ENCODE measurements at places on chromosomes 5 and 9. TPM values are rescaled to one million over a fixed set of nuclear protein-coding genes. Genes with fewer than 3 reads are reported as not detected.

Gene SLC46A2
- total RNA-seq, result not detected

Gene NKD2
- total RNA-seq, result not detected

- H3K27ac ChIP-seq, result no peak overlapping the region
- H3K36me3 ChIP-seq, result no peaks in the 10 kb centered on the region
- H3K4me3 ChIP-seq, result no peak overlapping the region
- H3K4me1 ChIP-seq, result no peaks in the 10 kb centered on the region
Measured at GRCh38 chr5:178325679-178326373, 93.2 kb upstream of the PHYKPL start.

DNA sequence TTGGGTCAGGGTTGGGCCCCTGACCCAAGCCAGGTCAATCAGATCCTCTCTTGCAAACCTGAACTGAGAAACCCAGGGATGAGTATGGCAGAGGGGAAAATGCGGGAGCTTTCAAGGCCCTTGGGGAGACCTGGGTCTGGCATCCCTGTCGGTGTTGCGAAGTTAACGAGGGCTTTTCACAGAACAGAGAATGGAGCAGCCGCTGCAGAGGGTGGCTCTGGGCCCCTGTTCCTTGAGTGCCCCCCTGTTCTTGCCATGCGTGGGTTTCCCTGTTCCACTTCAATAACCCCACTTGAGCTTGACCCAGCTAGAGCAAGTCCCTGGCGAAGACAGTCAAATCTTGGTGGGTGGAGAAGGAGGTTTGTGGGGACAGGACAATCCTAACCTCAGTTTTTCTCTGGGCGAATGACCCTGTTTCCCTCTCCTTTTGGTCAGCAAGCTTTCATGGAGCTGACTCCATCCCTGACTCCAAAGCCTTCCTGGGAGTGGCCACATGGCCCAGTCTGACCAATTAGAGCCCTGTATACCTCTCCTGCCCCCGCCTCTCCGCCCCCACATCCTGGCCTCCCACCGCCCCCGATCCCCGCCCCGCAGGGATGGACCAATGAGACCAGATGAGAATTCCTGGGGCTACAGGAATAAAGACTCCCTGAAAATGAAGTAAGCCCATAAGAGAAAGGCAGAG is 2.9 kb upstream of the VDAC1 start:
- peaks cover 9% of the 10 kb centered on the region for H3K4me1 ChIP-seq
- H3K27ac ChIP-seq, result no peak overlapping the region
- H3K27me3 ChIP-seq, result peaks cover 2% of the 10 kb centered on the region
- no peaks in the 10 kb centered on the region for H3K36me3 ChIP-seq
- DNase-seq, result no peak

- no peaks in the 10 kb centered on the region for H3K4me1 ChIP-seq
- H3K36me3 ChIP-seq, result no peaks in the 10 kb centered on the region
- no peak for DNase-seq
- H3K27me3 ChIP-seq, result peaks cover 4% of the 10 kb centered on the region
- H3K4me3 ChIP-seq, result no peak overlapping the region
Measured at GRCh38 chr5:176824604-176825003, 14.2 kb downstream of the UNC5A start.

DNA sequence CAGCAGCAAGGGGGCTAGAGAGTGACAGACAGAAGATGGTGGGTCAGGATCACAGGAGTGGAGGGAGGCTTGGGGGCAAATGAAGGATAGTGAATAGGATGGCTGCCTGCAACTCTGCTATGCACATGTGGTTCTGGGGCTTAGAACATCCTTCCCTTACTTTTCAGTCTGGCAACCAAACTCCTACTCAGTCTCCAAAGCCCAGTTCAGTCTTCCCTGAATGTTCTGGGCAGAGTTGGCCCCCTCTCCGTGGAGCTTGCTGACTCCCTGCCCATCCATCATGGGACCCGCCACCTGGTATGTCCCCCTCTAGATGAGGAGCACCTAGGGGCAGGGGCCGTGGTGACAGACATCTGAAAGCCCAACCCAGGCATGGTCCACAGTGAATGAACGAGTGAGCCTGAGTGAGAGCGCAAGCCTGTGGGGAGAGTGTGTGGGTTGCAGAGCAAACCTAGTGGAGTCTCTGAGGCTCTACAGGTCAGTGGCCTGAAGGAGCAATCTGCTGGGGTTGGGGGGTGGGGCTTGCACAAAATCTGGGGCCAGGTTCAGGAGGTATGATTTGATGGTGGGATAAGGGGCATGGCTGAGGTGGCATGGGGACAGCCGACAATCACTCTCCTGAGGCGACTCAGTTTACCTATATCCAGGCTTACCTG is 180.6 kb downstream of the FGF18 start:
- H3K27ac ChIP-seq, result no peak overlapping the region
- no peak for DNase-seq
- H3K4me3 ChIP-seq, result no peak overlapping the region
- H3K36me3 ChIP-seq, result no peaks in the 10 kb centered on the region
- no peaks in the 10 kb centered on the region for H3K4me1 ChIP-seq

DNA sequence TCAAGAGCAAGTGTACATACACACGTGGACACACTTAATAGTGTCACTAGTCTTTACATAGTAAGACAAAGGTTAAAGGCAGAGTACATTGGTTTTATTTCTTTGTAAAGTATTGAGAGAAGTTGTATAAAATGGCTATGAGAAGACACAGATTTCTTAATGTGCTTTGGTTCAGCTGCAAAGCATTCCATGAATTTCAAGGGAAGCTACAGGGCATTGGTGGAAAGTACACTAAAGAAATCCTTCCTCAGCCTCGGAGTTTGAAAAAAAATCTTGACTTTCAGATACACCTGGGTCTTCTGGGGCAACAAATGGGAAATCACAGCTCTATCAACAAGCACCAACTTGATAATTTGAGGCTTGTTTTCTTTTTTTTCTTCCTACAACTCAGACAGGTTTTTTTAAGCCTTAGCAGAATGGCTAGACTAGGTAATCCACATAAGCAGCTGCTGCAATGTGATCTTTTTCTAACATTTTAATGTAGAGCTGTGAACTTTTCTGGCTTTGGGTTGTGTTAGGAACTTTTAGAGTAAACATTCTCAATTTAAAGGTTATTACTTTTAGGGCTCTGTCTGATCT is 140.4 kb upstream of the FST start:
- no peaks in the 10 kb centered on the region for H3K36me3 ChIP-seq
- no peaks in the 10 kb centered on the region for H3K27me3 ChIP-seq
- H3K4me3 ChIP-seq, result no peak overlapping the region
- H3K4me1 ChIP-seq, result no peaks in the 10 kb centered on the region
- no peak for DNase-seq
- no peak overlapping the region for H3K27ac ChIP-seq

DNA sequence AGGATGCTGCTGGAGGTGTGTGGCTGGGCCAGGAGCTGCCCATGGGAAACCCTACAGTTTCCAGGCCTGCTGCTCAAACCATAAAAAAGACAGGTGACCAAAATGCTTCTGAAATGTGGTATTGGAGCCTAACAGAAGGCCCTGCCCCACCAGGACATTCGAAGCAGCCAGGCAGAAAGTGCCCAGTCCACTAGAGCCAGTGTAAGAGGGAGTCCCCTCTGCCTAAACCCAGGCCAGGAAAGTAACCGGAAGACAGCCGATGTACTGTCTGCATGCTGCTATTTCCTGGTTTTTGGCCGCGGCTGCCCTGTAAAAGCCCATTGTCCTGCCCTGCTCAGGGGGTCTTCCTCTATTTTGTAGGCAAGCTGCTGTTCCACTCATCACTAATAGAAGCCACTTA is 150.7 kb upstream of the IRX2 start:
- no peaks in the 10 kb centered on the region for H3K4me1 ChIP-seq
- H3K27ac ChIP-seq, result no peak overlapping the region
- H3K4me3 ChIP-seq, result no peak overlapping the region
- no peak for DNase-seq
- peaks cover 3% of the 10 kb centered on the region for H3K27me3 ChIP-seq
- H3K36me3 ChIP-seq, result no peaks in the 10 kb centered on the region

DNA sequence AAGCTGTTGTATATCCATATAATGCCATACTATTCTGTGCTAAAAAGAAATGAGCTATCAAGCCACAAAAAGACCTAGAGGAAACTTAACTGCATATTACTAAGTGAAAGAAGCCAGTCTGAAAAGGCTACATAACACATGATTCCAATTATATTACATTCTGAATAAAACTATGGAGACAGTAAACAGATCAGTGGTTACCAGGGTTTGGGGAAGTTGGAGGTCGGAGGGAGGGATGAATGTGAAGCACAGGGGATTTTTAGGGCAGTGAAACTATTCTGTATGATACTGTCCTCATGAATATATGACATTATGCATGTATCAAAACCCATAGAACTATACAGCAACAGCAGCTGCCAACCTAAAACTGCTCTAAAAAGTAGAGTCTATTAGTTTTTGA is 5.6 kb upstream of the RFK start:
- H3K4me3 ChIP-seq, result no peak overlapping the region
- no peak overlapping the region for H3K27ac ChIP-seq
- DNase-seq, result no peak
- peaks cover 6% of the 10 kb centered on the region for H3K4me1 ChIP-seq
